GM13977 (cell line): ENCODE measurements at places on chromosomes 4 and X.

DNA sequence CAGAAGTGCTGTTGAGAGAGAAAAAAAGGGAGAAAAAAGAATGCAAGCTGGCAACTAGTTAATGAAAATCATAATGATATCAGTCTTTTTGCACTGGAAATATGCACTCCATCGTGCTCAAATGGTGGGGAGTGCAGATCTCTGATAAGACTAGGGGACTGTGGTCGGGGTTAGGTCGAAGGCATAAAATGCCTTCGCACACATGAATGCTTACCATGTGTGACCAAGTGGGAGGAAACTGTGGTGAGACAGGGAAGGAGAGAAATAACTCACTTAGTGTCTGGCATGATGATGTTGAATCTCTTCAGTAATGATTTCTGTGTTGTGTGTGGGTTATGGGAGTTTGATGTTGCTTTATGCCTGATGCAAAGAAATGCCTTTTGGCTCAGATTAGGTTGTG is 358.9 kb downstream of the FBXO8 start:
- no peak for DNase-seq

GRCh38 chrX:112841820-112842157 is 1.2 kb upstream of the AMOT start:
- DNase-seq: no peak

- DNase-seq: no peak
Observed at GRCh38 chr4:75679876-75680575, 6.8 kb upstream of the G3BP2 start.

DNA sequence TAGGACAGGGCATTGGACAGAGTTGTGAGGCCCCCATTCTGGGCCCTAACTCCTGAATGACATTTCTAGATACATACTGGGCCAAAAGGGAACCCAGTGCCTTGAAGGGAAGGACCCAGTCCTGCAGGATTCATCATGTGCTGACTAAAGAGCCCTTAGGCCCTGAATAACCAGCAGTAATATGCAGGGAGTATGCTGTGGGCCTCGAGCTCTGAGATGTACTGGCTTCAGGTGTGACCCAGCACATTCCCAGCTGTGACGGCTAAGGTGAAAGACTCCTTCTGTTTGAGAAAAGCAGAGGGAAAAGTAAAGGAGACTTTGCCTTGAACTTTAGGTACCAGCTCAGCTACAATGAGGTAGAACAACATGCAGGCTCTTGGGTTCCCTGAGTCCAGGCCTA is 138.2 kb upstream of the HUWE1 start:
- no peak for DNase-seq

GRCh38 chr4:138428611-138429010 is 186.5 kb upstream of the SLC7A11 start:
- no peak for DNase-seq

DNA sequence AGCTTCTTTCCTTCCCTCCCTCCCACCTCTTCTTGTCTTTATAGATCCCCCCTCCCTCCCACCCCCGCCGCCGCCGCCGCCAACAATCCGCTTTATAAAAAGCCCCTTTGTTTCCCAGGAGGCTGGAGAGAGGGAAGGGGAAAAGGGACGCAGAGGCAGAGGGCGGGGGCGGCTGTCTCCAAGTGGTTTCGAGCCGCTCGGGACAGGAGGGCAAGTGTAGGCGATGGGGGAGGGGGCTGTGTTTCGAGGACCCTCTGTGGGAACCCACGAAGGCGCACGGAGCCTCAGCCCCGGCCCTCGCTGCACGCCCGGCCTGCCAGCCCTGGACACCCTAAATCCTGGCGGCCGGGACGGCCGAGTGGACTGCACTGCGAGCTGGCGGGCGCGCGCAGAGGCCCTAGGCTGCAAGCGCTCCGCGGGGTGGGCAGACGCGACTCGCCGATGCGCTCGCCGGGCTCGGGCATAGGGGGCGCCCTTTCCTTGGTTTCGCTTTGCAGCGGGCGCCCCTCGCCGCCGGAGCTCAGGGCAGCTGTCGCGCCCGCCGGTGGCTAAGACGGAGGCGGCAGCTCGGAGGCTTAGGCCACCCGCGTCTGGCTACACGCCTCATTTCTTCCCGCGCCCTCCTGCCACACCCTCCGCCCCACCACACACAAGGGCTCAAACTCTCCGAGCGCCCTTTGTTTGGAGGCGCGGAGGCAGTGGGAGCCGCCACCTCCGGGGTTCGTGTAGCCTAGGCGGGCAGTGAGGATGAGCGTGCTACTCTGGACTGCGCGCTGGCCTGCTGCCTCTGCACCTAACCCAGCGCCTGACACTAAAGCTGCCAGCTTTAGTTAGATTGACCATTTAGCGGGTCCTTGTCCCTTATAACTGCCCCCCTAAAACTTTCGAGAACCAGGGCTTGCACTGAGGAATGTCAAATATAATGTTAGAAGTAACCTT is 2.2 kb downstream of the MAMLD1 start:
- no peak for DNase-seq

DNA sequence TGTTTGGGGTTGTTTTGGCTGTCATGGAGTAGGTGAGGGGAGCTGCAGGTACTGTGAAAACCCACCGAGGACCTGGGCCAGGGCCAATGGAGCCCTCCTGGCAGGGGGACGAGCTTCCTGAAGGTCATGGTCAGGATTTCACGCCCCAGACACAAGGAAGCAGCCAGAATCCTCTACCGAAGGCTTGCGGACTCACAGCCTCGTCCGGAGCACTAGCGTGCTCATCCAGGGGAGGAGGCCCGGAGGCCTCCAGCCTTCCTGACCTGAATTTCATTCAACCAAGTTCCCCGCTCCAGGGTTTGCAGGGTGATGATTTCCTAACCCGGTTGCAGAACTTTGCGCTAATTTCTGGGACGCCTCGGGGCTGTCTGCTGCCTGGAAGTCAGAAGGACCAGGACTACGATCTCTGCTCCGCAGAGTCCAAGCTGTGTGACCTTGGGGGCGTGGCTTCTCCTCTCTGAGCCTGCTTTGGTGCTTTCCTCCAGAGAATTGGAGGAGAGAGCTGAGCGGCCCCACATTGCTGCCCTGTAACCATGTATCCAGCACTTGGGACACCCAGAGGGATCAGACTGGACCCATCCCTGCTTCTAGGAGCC is 56.2 kb upstream of the ADRA2C start:
- no peak for DNase-seq

DNA sequence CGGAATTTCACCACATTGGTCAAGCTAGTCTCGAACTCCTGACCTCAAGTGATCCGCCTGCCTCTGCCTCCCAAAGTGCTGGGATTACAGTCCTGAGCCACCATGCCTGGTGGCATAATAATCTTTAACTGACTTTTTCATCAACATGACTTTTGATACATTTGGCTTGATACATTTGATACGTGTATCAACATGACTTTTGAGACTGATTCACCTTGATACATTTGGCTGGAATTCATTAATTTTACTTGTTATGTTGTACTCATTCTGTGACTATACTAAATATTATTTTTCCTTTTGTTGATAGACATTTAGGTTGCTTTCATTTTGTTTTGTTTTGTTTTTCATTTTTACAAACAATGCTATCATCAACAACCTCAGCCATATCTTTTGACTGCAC is 6.3 kb downstream of the TMEM154 start:
- no peak for DNase-seq
